ENCODE measurements at places on chromosomes 16 and 17. TPM values are rescaled to one million over a fixed set of nuclear protein-coding genes. Genes with fewer than 3 reads are reported as not detected.

GRCh38 chr16:12833926-12834325, 30.2 kb upstream of the CPPED1 start:
- H3K27ac ChIP-seq: no peak overlapping the region
- no peaks in the 10 kb centered on the region for H3K36me3 ChIP-seq
- DNase-seq: no peak
- no peak overlapping the region for H3K4me3 ChIP-seq

GRCh38 chr16:73311857-73312723, 264.2 kb upstream of the ZFHX3 start:
- no peak overlapping the region for H3K4me3 ChIP-seq
- no peaks in the 10 kb centered on the region for H3K36me3 ChIP-seq
- H3K27ac ChIP-seq: no peak overlapping the region
- H3K27me3 ChIP-seq: no peaks in the 10 kb centered on the region
- no peaks in the 10 kb centered on the region for H3K4me1 ChIP-seq

The AKAP10 gene
- 61.3 TPM for total RNA-seq

GRCh38 chr17:42387661-42388380, 421 bp downstream of the STAT3 start:
- H3K27ac ChIP-seq: peak overlapping the region; percentile 98
- peak; percentile 29 for DNase-seq
- peaks cover 13% of the 10 kb centered on the region for H3K4me1 ChIP-seq
- no peaks in the 10 kb centered on the region for H3K36me3 ChIP-seq
- H3K4me3 ChIP-seq: peak overlapping the region; percentile 75
- no peaks in the 10 kb centered on the region for H3K27me3 ChIP-seq

GRCh38 chr16:83350481-83350880, 457.3 kb upstream of the HSBP1 start:
- no peaks in the 10 kb centered on the region for H3K36me3 ChIP-seq
- no peak for DNase-seq
- no peaks in the 10 kb centered on the region for H3K27me3 ChIP-seq
- H3K4me3 ChIP-seq: no peak overlapping the region

GRCh38 chr17:42547001-42547461, 5.7 kb upstream of the HSD17B1 start:
- no peak overlapping the region for H3K4me3 ChIP-seq
- no peak for DNase-seq
- H3K36me3 ChIP-seq: peaks cover 9% of the 10 kb centered on the region
- H3K4me1 ChIP-seq: peaks cover 18% of the 10 kb centered on the region
- H3K27me3 ChIP-seq: no peaks in the 10 kb centered on the region

GRCh38 chr17:29533976-29534375, 32.9 kb downstream of the ABHD15 start:
- no peak overlapping the region for H3K27ac ChIP-seq
- no peaks in the 10 kb centered on the region for H3K4me1 ChIP-seq

GRCh38 chr16:85215478-85216118, 103.3 kb upstream of the CIBAR2 start:
- DNase-seq: no peak
- no peak overlapping the region for H3K27ac ChIP-seq
- no peaks in the 10 kb centered on the region for H3K36me3 ChIP-seq
- no peaks in the 10 kb centered on the region for H3K4me1 ChIP-seq

Measured in T-cell (primary cell).